ENCODE measurements at places on chromosomes 3 and 15.

DNA sequence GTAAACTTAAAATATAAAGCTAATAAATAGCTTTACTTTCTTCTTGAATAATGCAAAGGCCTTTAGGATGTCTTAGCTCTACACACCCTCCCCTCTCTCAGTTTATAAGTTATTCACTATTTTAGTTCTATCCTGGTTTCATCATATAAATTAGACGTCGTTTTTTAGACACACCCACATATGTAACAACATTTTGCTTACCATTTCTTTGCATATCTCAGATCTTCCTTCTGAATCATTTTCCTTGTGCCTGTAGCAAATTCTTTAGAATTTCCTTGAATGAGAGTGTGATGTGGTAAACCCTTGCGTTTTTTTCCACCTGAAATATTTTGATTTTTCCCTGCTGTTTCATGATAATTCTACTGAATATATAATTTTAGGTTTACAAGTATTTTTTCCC, 2.5 kb upstream of the DAZL start:
- H3K4me3 ChIP-seq: no peak overlapping the region
- DNase-seq: no peak
- H3K36me3 ChIP-seq: no peaks in the 10 kb centered on the region
- H3K27ac ChIP-seq: no peak overlapping the region
- no peaks in the 10 kb centered on the region for H3K4me1 ChIP-seq
- no peaks in the 10 kb centered on the region for H3K27me3 ChIP-seq

DNA sequence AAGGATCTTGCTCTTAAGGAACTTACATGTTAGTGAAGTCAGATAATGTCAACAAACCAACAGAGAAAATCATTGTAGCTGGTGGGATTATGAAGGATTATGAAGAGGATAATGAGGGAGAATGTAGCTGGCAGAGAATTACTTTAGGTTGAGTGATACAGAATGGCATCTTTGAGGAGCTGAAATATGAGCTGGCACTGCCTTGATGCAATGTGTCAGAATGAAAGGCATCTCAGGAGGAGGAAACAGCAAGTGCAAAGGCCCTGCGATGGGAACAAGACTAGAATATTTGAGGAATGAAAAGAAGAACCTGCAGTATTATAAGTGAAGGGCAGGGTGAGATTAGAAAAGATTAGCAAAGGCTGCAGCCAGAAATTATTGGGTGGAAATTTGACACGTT, 237.2 kb upstream of the ADAMTS9 start:
- no peaks in the 10 kb centered on the region for H3K4me1 ChIP-seq
- H3K36me3 ChIP-seq: no peaks in the 10 kb centered on the region
- no peak for DNase-seq
- no peak overlapping the region for H3K4me3 ChIP-seq
- H3K27me3 ChIP-seq: no peaks in the 10 kb centered on the region
- no peak overlapping the region for H3K27ac ChIP-seq

GRCh38 chr3:107430996-107431245, 53.7 kb downstream of the CCDC54 start:
- H3K27ac ChIP-seq: no peak overlapping the region
- DNase-seq: no peak
- peak overlapping the region; percentile 41 for H3K4me3 ChIP-seq
- H3K4me1 ChIP-seq: peaks cover 5% of the 10 kb centered on the region

GRCh38 chr15:58038426-58039078, 27.0 kb downstream of the ALDH1A2 start:
- no peak overlapping the region for H3K4me3 ChIP-seq
- H3K27ac ChIP-seq: no peak overlapping the region
- no peaks in the 10 kb centered on the region for H3K36me3 ChIP-seq
- peak; percentile 68 for DNase-seq
- H3K4me1 ChIP-seq: peaks cover 4% of the 10 kb centered on the region

DNA sequence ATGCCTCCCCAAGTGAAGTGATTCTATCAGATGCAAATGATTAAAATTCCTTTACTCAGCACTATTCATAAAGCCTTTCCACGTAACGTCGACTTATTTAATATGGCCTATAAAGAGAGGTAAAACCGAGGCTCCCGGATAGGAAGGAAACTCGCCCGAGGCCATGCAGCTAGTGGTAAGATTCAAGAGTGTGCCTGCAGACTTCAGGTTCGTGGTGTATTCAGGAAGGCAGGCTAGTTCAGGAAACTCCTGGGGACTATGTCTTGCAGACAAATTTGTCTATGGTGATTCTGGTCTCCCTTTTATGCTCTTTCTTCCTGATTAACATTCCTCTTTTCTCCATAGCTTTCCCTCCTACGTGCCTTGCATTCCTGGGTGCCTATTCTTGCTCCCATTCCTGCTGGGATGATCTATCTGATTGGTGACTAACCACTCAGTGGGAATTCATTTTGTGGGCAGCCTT, 150.7 kb downstream of the SST start:
- H3K4me3 ChIP-seq: no peak overlapping the region
- peak; percentile 20 for DNase-seq
- no peaks in the 10 kb centered on the region for H3K36me3 ChIP-seq
- no peak overlapping the region for H3K27ac ChIP-seq

DNA sequence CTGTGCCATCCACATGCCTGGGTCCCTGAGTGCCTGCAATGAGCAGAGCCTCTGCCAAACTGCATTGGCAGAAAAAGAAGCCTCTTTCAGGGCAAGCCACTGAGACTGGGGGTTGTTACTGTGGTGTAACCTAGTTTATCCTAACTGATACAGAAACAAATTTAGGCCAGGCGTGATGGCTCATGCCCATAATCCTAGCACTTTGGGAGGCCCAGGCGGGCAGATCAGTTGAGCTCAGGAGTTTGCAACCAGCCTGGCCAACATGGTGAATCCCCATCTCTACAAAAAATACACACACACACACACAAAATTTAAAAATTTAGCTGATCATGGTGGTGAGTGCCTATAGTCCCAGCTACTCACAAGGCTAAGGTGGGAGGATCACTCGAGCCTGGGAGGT, 221.6 kb downstream of the TBC1D2B start:
- H3K4me1 ChIP-seq: no peaks in the 10 kb centered on the region
- DNase-seq: no peak
- no peak overlapping the region for H3K4me3 ChIP-seq

- H3K36me3 ChIP-seq: no peaks in the 10 kb centered on the region
- no peaks in the 10 kb centered on the region for H3K27me3 ChIP-seq
- H3K4me1 ChIP-seq: no peaks in the 10 kb centered on the region
- no peak overlapping the region for H3K4me3 ChIP-seq
Measured at GRCh38 chr15:94677202-94677790, 445.9 kb downstream of the MCTP2 start.

GRCh38 chr3:185330644-185331043, 32.3 kb upstream of the MAP3K13 start:
- no peak overlapping the region for H3K27ac ChIP-seq
- no peaks in the 10 kb centered on the region for H3K36me3 ChIP-seq
- no peak overlapping the region for H3K4me3 ChIP-seq
- H3K27me3 ChIP-seq: no peaks in the 10 kb centered on the region
- DNase-seq: no peak

DNA sequence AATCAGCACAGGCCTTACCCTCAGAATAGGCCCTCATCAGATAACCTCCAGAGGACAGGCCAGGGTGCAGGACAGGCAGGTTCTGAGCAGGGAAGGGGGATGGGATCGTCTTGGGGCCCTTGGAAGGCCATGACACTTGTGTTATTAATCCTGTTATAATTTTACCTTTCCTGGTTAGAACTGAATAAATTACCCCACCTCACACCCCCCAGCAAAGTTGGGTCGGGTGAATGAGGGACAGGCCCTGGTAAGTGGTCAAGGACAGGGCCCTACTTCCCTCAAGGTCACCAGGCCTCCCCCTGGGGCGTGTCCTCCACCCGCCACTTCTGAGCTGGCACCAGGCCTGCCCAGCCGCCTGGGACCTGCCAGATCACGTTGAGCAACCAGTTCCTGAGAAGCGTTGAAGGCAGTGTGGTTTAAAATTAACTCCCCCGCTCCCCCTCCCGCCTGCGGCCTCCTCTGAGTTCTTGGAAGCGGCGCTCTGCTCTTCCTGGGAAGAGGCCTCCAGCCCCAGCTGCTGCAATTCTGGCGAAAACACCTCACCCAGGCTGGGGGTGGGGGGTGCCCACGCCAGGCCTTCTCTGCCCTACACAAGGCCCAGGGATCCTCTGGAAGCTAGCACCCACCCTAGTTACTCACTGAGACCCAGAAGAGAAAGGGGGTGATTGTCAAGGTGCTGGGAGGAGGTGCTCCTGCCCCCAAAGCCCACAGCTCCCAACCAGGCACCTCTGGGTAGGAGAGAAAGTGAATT, 10.6 kb downstream of the CISH start:
- H3K27ac ChIP-seq: peak overlapping the region; percentile 98
- DNase-seq: peak; percentile 99
- H3K4me3 ChIP-seq: no peak overlapping the region
- H3K4me1 ChIP-seq: peaks cover 29% of the 10 kb centered on the region

- H3K27me3 ChIP-seq: no peaks in the 10 kb centered on the region
- no peak for DNase-seq
- H3K4me3 ChIP-seq: no peak overlapping the region
- H3K4me1 ChIP-seq: peaks cover 6% of the 10 kb centered on the region
- H3K36me3 ChIP-seq: no peaks in the 10 kb centered on the region
Measured at GRCh38 chr3:41097896-41098496, 101.3 kb upstream of the CTNNB1 start.

DNA sequence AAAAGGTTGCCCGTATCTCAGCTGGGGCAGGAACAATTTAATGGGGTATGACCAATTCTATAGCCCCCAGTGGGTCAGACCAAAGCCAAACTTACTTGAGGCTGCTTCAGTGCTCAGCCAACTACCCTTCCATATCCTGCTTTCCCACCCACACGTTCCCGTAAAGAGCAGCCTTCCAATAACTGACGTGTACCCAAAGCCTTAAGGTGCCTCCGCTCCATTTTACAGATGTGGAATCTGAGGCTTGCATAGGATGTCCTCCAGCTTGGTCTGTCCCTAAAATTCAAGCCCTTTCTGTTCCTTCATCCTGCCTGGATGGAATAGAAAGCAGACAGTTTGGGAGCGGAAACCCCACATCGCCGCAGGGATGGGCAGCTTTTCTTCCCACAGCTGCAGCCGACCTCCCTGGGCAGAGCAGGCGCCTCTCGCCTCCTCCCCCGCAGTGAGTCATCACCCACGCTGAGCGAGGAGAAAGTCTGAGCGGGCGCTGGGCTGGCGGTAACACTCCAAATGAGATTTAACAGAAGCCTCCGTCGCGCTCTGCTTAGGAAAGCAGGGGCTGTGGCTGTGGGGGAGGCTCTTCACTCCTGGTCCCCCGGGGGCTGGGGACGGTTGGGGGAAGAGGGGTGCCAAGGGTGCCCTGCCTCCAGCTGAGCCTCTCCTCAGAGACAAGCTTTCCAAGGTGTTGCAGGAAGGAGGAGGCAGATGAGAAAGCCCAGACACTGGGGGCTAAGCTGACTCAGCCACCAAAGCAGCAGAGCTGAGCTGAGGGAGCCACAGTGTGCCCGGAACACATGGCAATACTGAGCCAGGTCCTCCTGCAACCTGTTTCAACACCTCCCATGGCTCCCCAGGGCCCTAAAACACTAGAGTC, 57.8 kb upstream of the HRH1 start:
- H3K36me3 ChIP-seq: no peaks in the 10 kb centered on the region
- H3K4me3 ChIP-seq: no peak overlapping the region

- H3K4me1 ChIP-seq: peaks cover 8% of the 10 kb centered on the region
- H3K27me3 ChIP-seq: no peaks in the 10 kb centered on the region
- H3K27ac ChIP-seq: no peak overlapping the region
Measured at GRCh38 chr3:108036401-108036800, 54.4 kb downstream of the CD47 start.

DNA sequence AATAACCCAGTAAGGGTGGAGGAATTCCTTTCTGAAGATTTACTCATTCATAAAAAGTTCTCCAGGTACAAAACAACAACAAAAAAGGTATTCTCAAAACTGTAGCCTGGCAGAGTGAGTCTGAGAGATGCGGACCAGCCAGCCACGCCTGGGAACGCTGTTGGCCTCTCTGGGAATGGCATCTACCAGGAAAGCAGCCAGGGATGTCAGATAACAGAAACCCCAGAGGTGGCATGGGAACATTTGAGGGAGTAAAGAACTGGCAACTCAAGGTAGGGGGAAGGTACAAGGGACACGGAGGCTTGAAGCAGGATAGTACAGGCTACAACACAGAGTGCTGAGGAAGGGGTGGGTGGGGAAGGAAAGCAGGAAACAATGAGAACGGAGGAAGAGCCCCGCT, 7.1 kb upstream of the AP3S2 start:
- H3K27me3 ChIP-seq: no peaks in the 10 kb centered on the region
- peaks cover 7% of the 10 kb centered on the region for H3K36me3 ChIP-seq
- no peak for DNase-seq
- no peak overlapping the region for H3K27ac ChIP-seq

DNA sequence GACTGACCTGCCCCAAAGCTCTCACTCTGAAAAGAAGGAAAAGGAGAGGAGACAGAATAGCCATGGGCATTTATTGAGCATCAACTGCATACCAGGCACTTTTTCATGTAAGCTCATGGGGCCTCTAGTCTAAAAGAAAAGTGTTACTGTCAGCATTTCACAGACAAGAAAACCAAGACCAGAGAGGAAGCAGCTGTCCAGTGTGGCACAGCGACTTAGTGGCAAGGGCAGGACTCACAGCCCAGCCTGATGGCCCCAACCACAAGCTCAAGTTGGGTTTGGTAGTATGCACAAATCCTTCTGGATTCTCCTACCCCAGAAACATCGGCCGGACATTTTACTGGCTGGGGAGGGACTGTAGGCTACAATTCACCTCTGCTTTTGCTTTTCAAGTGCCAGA, 5.8 kb downstream of the EFCC1 start:
- H3K4me3 ChIP-seq: no peak overlapping the region
- peaks cover 80% of the 10 kb centered on the region for H3K27me3 ChIP-seq
- H3K4me1 ChIP-seq: no peaks in the 10 kb centered on the region
- H3K36me3 ChIP-seq: no peaks in the 10 kb centered on the region

DNA sequence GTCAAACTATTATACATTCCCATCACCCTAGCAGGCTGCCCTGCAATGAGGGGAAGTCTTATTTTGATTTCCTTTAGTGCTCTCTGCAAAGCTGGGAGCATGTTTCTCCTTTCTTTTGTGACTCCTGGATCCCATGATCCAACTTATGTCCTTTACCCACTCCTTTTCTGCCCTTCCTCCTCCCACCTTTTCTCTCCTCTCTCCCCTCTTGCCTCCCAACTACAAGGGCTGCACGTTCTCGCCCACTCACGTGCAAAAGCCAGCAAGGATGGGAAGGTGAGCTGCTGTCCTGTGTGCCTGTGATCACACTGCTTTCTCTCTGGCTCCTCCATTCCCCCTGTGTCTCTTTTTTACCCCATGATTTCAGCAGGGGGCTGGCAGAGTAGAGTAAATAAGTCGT, 6.1 kb downstream of the VIPR1 start:
- H3K27ac ChIP-seq: no peak overlapping the region
- no peaks in the 10 kb centered on the region for H3K4me1 ChIP-seq
- H3K27me3 ChIP-seq: peaks cover under 1% of the 10 kb centered on the region
- H3K36me3 ChIP-seq: no peaks in the 10 kb centered on the region

- no peaks in the 10 kb centered on the region for H3K27me3 ChIP-seq
- H3K36me3 ChIP-seq: no peaks in the 10 kb centered on the region
- peaks cover 8% of the 10 kb centered on the region for H3K4me1 ChIP-seq
- H3K27ac ChIP-seq: no peak overlapping the region
- no peak for DNase-seq
- H3K4me3 ChIP-seq: no peak overlapping the region
Measured at GRCh38 chr15:39061952-39062464, 497.4 kb upstream of the RASGRP1 start.
